Dermis blood vessel endothelial cell (primary cell): ENCODE measurements at places on chromosomes 12 and 14. TPM values are rescaled to one million over a fixed set of nuclear protein-coding genes. Genes with fewer than 3 reads are reported as not detected.

PZP gene
- total RNA-seq = 0.70 and 2.4 TPM in 2 replicates

SIX6 gene
- not detected in 2 replicates for total RNA-seq

GAS2L3 gene
- total RNA-seq = 19.9 and 27.7 TPM in 2 replicates

ANKRD33 gene
- total RNA-seq = 0.19 TPM in 1 of 2 replicates, not detected in the other

CLEC1B gene
- not detected in 2 replicates for total RNA-seq

PRIMA1 gene
- total RNA-seq = not detected in 2 replicates

PRB2 gene
- total RNA-seq = not detected in 2 replicates

FITM1 gene
- total RNA-seq = 0.42 and 0.51 TPM in 2 replicates

CMKLR1 gene
- 0.19 and 1.0 TPM in 2 replicates for total RNA-seq

PTPRQ gene
- total RNA-seq = under 0.01 TPM in 1 of 2 replicates, not detected in the other

ANO6 gene
- 66.5 and 89.7 TPM in 2 replicates for total RNA-seq

WSCD2 gene
- not detected in 2 replicates for total RNA-seq

CD163 gene
- total RNA-seq = not detected in 2 replicates

PRB3 gene
- not detected in 2 replicates for total RNA-seq

MSRB3 gene
- 40.0 and 67.5 TPM in 2 replicates for total RNA-seq

CEBPE gene
- not detected in 2 replicates for total RNA-seq

CIPC gene
- total RNA-seq = 13.5 and 14.1 TPM in 2 replicates

EXOC3L4 gene
- total RNA-seq = not detected in 2 replicates

RNASE3 gene
- total RNA-seq = not detected in 2 replicates

PPM1H gene
- 2.3 and 2.9 TPM in 2 replicates for total RNA-seq

POTEG gene
- not detected in 2 replicates for total RNA-seq

LRRC43 gene
- total RNA-seq = 0.85 and 1.2 TPM in 2 replicates

KRT6C gene
- not detected in 2 replicates for total RNA-seq

CLEC2B gene
- total RNA-seq = 39.9 and 78.8 TPM in 2 replicates

SMCO3 gene
- 1.2 and 1.6 TPM in 2 replicates for total RNA-seq

NDRG2 gene
- total RNA-seq = 3.3 and 3.6 TPM in 2 replicates

PGF gene
- 126 and 252 TPM in 2 replicates for total RNA-seq

PTHLH gene
- not detected in 2 replicates for total RNA-seq

EPS8 gene
- total RNA-seq = 14.1 and 29.1 TPM in 2 replicates

PPHLN1 gene
- 99.5 and 101 TPM in 2 replicates for total RNA-seq

IFNG-AS1 gene
- not detected in 2 replicates for total RNA-seq

ALDH1L2 gene
- 0.65 and 1.2 TPM in 2 replicates for total RNA-seq

POU6F1 gene
- total RNA-seq = 2.6 and 4.8 TPM in 2 replicates

CCND2 gene
- total RNA-seq = 111 and 140 TPM in 2 replicates

OR9K2 gene
- not detected in 2 replicates for total RNA-seq

PTGES3 gene
- total RNA-seq = 54.1 and 116 TPM in 2 replicates

IL22 gene
- total RNA-seq = not detected in 2 replicates

DNM1L gene
- total RNA-seq = 88.0 and 119 TPM in 2 replicates

NKX2-1 gene
- total RNA-seq = not detected in 2 replicates

GPR65 gene
- total RNA-seq = 0.05 TPM in 1 of 2 replicates, not detected in the other

ARHGEF25 gene
- total RNA-seq = 0.68 and 0.74 TPM in 2 replicates

CYP46A1 gene
- total RNA-seq = under 0.01 and 0.14 TPM in 2 replicates

PPP2R5E gene
- 14.3 and 37.1 TPM in 2 replicates for total RNA-seq

GAPDH gene
- total RNA-seq = 4,017 and 6,422 TPM in 2 replicates

SOAT2 gene
- not detected in 2 replicates for total RNA-seq

PPP1R12A gene
- 106 and 134 TPM in 2 replicates for total RNA-seq

JDP2 gene
- 10.2 and 16.0 TPM in 2 replicates for total RNA-seq

KLHL33 gene
- 0.09 and 0.17 TPM in 2 replicates for total RNA-seq

CCDC175 gene
- not detected in 2 replicates for total RNA-seq

PIP4P1 gene
- 16.9 and 26.9 TPM in 2 replicates for total RNA-seq

FIGNL2 gene
- 0.74 and 1.2 TPM in 2 replicates for total RNA-seq

POTEM gene
- total RNA-seq = not detected in 2 replicates

KCNC2 gene
- total RNA-seq = not detected in 2 replicates

ABCC9 gene
- total RNA-seq = 0.05 and 0.17 TPM in 2 replicates
